NCI-H524 (cell line): ENCODE measurements at places on chromosomes 7 and 10.

- DNase-seq = no peak
Measured at GRCh38 chr7:31640381-31640780, 46.6 kb upstream of the PPP1R17 start.

DNA sequence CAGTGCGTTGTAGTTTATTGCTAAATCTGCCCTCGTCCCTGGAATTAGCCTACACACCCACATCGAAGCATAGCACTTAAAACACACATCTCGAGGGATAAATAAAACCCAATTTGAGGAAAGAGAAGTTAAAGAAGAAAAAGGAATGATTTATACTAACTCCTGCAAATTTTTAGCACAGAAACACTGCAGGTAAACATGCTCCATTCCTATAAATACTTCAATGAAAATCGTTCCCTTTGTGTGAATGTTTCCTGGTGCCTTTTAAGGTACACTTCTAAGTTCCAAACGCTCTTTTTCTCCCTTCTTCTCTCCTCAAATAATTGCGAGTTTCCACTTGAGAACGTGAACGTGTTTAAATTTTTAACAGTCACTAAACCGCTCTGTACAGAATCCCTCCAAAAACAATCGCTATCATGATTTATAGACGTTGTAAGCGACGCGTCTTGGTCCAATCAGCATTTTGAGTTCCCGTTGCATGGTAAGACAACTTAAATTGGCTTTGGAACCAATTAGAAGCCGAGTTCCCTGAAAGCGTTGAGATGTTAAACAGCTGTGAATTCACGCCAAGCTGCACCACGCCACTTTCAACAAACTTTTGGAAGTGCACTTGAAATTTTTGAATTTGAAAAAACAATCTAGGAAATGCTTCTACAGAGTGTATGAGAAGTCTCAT lies 12.5 kb upstream of the EBLN1 start:
- DNase-seq = no peak

- no peak for DNase-seq
Measured at GRCh38 chr10:45410807-45411606, 37.0 kb downstream of the ALOX5 start.

GRCh38 chr7:134852625-134853024 lies 73.2 kb downstream of the CALD1 start:
- DNase-seq = no peak

GRCh38 chr7:7449055-7449454 lies 86.6 kb downstream of the COL28A1 start:
- no peak for DNase-seq

- no peak for DNase-seq
Measured at GRCh38 chr7:148334959-148335577, 255.5 kb upstream of the C7orf33 start.
